Stimulated activated CD8-positive, alpha-beta memory T cell treated with anti-CD3 and anti-CD28 coated beads, Interleukin-15, amount 100 ng/mL, for 24 hours (primary cell): ENCODE measurements at places on chromosomes 5 and 9.

DNA sequence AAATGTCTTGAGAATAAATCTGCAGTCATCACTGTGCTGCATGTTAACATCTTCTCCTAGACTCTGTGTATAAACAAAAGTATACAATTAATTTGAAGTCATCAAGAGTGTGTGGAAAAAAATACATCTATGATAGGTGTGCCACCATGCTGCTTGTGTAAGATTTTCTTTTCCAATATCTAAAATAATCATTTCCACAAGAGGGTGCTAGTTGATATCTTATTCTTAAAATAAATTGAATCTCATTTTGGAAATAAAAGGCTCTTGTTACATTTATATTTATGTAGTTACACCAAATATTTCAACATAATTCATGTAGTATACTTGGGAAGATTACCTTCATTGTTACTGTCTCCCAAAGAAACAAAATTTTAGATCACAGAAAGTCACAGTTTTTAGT, 14.1 kb upstream of the MOCS2 start:
- DNase-seq: no peak

- no peak for DNase-seq
Measured at GRCh38 chr9:130351343-130351742, 85.8 kb downstream of the HMCN2 start.

GRCh38 chr9:72313507-72313906, 51.5 kb downstream of the ZFAND5 start:
- DNase-seq: no peak

GRCh38 chr5:131548176-131548575, 86.9 kb downstream of the RAPGEF6 start:
- DNase-seq: no peak

GRCh38 chr9:79735023-79735779, 163.4 kb downstream of the TLE4 start:
- DNase-seq: no peak

DNA sequence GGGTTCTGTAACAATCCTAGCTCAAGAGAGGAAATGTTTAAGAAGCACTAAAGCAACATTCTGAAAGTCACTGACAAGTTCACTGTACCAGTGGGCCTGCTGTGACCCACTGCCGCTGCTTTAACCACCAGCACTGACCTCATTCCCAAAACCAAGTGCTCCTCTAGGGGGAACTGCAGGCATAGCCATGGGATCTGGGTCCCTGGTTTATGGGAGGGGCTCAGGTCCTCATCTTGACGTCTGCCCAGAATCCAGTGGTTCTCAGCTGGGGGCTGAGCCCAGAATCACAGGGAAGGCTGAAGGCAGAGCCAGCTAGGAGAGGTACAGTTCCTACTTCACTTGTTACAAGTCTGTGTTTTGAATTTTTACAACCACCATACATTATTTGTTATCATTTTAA, 36.1 kb upstream of the SLC2A8 start:
- DNase-seq: no peak

- no peak for DNase-seq
Measured at GRCh38 chr9:89497257-89497963, 503 bp downstream of the SEMA4D start.

DNA sequence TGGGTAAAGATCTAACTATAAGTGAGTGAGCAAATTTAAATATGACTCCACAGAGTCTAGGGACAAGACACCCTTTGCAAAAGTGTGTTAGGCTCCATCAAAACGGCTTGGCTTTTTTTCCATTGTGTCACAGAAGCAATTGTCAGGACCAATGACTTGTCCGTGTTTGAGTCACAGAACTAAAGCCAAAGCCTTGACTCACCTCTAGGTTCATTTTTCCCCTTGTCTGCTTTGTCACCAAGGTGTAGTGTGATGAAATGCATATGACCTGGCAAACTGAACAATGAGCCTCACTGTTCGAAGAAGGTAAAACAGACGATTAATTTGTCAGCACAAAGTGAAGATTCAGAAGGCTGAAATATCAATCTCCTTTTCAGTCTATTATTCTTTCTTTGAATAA, 331.0 kb downstream of the GLIS3 start:
- DNase-seq: no peak

- no peak for DNase-seq
Measured at GRCh38 chr9:111036946-111037345, 1.3 kb downstream of the LPAR1 start.

DNA sequence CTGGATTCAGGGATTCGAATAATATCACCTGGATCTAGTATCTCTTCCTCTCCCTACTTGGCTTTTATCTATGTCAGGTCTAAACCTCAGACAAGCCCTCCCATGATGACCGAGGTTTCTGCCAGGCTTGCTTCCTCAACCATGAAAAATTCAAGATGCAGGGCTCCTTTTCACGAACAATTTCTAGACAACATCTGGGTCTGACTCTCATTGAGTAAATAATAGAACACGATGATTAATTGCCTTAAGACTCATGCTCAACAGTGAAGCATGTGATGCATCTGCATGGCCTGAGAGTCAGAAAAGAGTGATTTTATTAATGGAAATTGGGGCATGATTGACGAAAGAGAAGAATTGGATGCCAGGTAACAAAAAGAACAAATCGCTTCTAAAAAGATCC, 277.2 kb upstream of the ZNF608 start:
- no peak for DNase-seq

DNA sequence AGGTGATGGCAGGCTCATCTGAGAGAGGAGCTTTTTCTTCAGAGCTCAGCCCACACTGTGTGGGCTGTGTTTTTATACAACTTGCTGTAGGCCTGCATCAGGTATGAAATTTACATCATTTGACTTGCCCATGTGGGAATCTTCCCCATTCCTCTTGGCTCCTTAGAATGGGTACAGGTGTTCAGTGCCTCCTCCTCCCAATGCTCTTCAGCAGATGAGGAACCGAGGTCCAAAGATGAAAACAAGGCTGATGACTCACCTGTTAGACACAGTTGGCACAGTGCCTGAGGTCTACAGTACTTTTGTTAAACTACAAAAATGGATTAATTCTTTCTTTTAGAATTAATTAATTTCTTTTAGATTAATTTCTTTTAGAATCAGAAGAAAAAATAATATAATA, 20.8 kb downstream of the PAPPA start:
- DNase-seq: no peak

- DNase-seq: no peak
Measured at GRCh38 chr9:21991072-21991959, 2.9 kb downstream of the CDKN2A start.

- no peak for DNase-seq
Measured at GRCh38 chr9:89822996-89823395, 218.2 kb downstream of the GADD45G start.

GRCh38 chr5:160800375-160801275, 51.4 kb downstream of the ATP10B start:
- DNase-seq: no peak

DNA sequence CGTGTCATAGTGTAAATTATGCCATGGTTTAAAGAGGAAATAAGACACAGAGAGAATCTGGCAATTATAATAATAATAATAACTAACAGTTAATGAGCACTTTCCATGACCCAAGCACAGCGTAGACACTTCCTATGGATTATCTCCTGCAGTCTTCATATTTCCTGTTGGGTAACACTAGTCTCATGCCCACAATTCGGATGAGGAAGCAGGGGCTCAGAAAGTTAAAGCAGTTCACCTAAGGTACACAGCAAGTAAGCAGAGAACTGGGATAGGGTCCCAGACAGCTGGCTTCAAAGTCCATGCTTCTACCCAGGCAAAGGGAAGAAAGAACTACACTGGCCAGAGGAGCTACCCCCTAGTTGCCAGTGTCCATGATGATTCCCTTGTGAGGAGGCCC, 27.9 kb upstream of the TGFBI start:
- DNase-seq: no peak

GRCh38 chr9:4864234-4864661, 71.5 kb downstream of the RCL1 start:
- no peak for DNase-seq

DNA sequence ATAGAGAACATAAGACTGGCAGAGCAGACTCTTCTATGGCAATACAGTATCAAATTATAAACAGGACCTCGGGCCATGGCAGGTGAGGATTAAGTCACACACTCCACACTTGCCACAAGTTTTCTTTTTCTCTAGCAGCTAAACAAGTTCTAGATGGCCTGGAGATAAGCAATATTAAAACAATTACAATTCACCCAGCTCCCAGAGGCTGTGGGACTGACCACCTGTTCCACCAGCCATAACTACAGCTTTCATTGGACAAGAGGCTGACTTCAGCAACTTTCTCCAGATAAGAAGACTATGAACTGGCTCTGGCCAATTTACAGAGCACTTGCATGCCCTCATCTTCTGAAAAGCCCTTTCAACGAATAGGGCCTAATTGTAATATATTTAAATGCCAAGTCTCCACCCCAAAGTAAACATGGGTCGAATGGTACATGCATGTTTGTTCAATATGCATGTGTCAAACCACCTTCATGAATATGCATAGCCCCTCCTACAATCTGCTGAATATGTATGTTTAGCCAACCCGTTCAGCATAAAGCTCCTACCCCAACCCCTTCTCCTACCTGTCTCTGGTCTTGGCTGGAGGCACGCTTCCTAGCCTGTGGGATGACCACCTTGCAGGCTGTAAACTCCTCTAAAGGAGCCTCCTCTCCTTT, 6.1 kb upstream of the CFAP157 start:
- DNase-seq: no peak

GRCh38 chr5:150121448-150122157, 34.0 kb downstream of the PDGFRB start:
- DNase-seq: no peak

DNA sequence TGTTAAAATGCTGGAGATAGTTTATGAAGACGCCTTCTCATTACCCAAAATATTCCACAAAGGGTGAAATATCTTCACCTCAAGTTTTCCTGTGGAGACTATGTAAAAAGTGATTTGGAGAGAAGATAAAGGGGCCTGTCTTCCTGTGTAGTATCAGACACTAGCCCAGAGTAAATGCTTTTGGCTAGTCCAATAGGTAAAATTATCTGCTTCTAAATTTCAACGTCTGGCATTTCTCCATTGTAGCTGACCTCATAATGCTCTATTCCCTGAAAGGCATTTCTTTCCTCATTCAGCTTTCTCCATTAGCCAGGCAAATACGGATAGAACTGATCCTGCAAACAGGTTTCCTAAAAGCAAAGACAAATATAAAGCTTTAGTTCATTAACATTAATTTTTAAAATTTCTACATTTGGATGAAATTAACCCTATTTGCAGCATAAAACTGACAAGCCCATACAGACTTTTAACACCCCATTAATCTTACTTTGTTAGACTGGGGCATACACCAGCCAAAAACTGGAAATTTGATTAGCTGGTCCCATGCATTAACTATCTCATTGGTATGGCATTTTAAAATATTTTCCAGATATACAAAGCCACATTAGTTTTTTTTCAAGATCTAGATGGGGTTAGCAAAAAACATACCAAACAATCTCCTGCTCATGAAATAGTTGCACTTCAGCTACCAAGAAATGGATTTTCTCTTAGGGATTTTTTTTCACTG, 548.8 kb downstream of the EFNA5 start:
- no peak for DNase-seq

GRCh38 chr9:129102791-129103594, 7.6 kb downstream of the CRAT start:
- no peak for DNase-seq

DNA sequence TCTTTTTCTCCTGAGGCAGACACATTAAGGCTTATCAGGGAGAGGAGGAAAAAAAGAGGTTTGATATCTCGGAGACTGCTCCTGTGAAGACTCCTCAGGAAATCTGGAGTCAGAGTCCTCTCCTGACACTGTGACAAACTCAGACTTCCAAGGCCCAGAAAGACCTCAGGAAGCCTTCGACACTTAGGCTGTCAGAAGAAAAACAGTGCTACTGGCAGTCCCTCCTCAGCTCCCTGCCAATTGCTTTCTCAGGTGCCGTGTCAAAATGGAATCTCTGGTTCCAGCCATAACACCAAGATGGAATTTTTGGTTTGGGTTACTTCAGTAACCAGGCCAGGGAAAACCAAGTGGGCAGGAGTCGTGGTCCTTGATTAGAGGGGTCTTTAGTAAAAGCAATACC, 4.1 kb downstream of the STK10 start:
- no peak for DNase-seq

DNA sequence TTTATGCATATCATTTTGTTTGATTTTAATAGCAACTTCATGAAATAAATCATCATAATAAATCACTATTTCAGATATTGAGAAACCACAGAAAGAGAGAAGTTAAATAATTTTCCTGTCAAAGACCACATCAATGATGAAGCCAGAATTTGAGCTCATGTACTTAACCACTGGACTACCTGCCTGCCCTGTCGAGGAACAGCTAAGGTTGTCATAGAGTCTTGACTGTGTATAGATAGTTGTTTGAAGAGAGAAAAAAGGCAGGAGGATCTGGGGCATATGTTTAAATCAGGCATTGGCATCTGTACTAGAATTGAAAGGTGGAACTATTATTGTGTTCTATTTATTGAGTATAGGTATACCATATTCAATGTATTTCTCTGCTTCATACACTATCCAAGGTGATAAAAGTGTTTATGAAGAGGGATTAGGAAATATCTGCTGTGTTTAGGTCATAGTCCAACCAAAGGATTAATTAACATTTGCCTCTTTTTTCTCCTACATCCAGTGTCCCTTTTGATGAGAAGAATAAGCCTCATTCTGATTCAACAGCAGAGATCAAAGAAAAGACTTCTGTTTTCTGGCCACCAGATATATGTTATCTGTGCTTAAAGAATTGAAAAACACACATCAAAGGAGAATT, 37.3 kb upstream of the CDKN2B start:
- no peak for DNase-seq

GRCh38 chr9:121295662-121296191, 27.8 kb downstream of the GSN start:
- no peak for DNase-seq

DNA sequence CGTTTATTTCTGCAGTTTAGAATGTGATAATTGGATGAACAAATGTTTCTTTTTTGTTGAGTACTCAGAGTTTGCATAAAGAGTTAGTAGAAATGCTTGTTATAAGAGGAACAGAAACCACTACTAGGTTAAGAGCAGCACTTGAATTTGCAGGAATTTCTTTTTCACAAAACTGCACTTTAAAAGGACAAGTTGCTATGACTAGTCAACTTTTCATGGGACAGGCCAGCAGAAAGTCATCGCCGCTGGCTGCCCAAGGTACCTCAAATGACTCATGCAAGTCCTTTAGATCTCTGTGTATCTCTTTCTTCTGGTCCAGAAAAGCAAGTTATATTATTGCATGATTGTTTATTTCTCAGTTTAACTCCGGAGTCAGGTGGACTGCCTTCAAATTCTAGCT, 97.3 kb upstream of the HMHB1 start:
- DNase-seq: no peak

DNA sequence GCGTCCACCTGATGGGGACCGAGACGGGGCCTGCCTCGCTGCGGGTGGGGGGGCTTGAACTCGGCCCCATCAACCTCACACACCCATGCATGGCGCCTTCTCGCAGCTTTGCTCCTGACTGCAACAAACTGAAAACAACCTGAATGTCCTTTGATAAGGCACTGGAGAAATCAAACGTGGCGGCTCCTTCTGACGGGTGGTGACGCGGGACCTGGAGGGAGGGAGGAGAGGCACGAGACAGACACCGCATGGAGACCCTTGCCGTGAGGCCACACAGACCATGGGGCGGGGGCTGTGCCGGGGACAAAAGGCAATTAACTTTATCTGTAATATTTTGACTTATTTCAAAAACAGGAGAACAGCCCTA, 48.6 kb downstream of the NACC2 start:
- DNase-seq: no peak

GRCh38 chr5:55926476-55926875, 68.3 kb downstream of the IL6ST start:
- DNase-seq: no peak

- no peak for DNase-seq
Measured at GRCh38 chr5:166625210-166625865, 1666.1 kb upstream of the WWC1 start.

GRCh38 chr5:56277573-56277972, 44.4 kb upstream of the ANKRD55 start:
- no peak for DNase-seq
